Left renal pelvis (tissue), 4 donors: ENCODE measurements at places on chromosomes 3 and 15. TPM values are rescaled to one million over a fixed set of nuclear protein-coding genes. Genes with fewer than 3 reads are reported as not detected.
A peak's percentile ranks its signal among the peaks of the same experiment; 100 is the strongest.

- DNase-seq: peak; percentile 89
Measured at GRCh38 chr3:4986782-4987537, 7.7 kb downstream of the BHLHE40 start.

Gene SST
- polyA plus RNA-seq: 3.4 TPM

- no peak for DNase-seq
Measured at GRCh38 chr3:177041730-177042551, 155.3 kb downstream of the TBL1XR1 start.

GRCh38 chr3:158810823-158811724 is 9.2 kb downstream of the MFSD1 start:
- no peak for DNase-seq

Gene CFAP161
- 0.22 TPM for polyA plus RNA-seq

Gene GOLGA8G
- 0.12 TPM for polyA plus RNA-seq

DNA sequence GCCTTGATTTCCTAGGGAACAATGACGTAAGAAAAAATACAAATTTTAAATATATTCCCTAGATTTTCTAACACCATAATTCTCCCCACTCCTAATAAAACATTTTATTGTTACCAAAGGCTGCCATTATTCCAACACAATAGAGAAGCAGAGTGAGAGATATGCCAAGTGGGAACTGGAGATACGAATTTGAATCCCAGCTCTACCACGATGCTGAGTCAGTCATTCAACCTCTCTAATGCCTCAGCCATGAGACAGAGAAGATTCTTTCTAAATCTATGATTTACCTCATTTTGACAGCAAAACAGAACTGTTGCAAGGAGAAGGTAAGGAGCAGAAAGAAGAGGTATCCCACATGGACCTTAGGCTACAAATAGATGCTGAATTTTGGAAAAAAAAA is 112.5 kb downstream of the IGF2BP2 start:
- no peak for DNase-seq

GRCh38 chr3:129936757-129937156 is 37.8 kb upstream of the TRH start:
- no peak for DNase-seq

Gene CPNE4
- 0.74 TPM for polyA plus RNA-seq

GRCh38 chr3:48431224-48432029 is 1.5 kb upstream of the PLXNB1 start:
- no peak for DNase-seq

DNA sequence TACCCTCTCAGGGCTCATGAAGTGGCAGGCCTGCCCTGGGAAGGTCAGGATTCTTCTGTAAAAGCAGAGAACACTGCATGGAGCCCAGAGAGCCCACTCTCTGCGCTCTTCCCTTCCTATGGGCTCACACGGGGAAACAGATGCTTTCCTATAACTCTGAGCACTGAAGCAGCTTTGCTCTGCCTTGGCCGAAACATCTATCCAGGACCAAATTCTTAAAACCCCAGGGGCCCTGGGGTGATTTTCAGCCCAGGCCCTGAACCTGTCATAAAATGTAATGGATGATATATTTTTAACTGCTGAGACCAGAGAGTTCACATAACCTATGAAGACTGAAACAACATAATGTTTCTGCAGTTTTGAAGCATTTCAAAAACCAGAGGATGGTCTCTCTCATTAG is 249.9 kb upstream of the CTDSPL start:
- no peak for DNase-seq

Gene PAK2
- 67.0 TPM for polyA plus RNA-seq

Gene EIF1B
- 111 TPM for polyA plus RNA-seq

Gene FSIP1
- polyA plus RNA-seq: 2.2 TPM

DNA sequence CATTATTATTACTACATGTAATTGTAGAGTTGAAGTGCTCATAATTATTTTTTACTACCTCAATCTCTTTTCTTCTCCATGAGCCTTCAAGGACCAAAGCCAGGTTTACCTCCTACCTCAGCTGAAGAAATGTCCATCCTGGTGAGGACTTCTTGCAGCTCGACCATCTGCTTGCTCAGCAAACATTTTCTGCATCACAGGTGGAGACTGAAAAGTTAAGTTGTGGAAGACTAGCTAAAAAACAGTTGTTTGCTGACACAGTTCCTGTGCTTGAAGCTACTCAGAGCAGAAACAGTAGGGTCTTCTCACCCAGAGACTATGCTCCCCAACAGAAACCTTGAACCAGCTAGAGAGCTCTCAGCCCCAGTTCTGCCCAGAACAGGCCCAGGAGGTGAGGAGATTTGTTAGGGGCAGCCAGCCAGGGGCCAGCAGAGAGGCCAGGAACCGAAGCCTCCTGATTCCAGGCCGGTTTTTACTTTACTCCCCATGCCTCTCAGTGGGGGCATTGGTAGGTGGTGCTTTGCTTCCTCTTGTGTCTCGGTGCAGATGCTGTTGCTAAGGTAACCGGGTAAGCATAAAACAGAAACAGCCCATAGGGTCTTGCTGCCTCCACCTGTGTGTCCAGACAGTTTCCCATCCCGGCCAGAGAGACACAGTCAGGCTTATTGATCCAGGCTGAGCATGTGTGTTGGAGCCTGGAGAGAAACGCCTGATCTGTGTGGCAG is 54.9 kb downstream of the CCNL1 start:
- no peak for DNase-seq

Gene CACNA1D
- polyA plus RNA-seq: 12.2 TPM

DNA sequence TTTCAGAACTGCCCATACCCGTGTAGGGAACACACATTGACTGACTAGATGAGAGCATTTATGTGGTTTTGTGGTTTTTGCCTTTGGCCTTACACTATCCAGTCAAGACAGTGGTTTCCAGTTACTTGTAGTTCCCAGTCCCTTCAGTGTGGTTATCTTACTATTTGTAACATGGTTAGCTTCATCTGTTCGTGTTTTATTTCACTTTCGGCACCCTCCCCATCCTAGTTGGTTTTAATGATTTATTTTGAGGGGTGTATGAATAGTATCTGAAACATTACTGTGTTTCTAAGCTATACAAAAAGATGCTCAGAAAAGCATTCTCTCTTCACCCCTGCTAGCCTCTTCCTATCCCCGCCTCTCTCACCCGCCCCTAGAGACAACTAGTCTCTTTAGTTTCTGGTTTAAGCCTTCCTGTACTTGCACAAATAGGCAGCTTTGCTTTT is 14.1 kb downstream of the LYSMD4 start:
- no peak for DNase-seq

GRCh38 chr15:93126148-93126547 is 37.1 kb upstream of the RGMA start:
- DNase-seq: no peak
